ENCODE measurements at places on chromosomes 6 and 20.
A peak's percentile ranks its signal among the peaks of the same experiment; 100 is the strongest.

DNA sequence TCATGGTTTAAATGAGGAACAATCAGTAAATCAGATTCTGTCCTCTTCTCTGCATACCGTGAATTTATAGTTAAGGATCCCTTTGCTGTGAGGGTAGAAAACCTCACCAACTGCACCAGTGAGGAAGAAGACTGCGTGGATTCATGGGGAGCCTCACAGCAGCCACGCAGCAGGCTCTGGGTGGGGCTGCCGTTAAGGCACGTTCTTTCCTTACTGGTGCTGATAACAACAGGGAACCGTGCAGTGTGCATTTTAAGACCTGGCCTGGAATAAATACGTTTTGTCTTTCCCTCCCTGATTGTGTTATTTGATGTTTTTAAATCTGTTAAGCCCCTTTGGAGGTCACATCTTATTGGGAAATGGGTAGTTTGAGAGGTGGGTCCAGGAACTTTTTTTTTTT lies 17.6 kb upstream of the MYLK2 start:
- DNase-seq: no peak

DNA sequence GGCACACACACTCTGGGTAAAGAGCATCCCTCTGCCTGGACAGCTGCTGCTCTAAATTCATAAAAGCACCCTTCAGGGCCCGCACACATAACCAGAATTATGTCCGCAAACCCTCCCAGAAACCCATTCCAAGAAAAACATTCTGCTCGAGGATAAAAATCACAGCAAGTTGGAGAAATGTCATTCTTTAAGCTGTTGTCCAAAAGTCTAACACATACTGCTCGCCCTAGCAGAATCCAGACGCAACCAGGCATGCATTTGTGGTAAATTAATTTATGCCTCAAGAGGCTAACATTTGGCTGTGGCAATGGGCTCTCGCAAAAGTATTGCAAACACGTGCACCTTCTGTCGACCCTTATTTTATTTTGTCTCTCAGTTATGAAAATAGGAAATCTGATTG lies 116.1 kb upstream of the INSM1 start:
- no peak for DNase-seq

GRCh38 chr20:50562262-50562701 lies 52.1 kb downstream of the PTPN1 start:
- no peak for DNase-seq

DNA sequence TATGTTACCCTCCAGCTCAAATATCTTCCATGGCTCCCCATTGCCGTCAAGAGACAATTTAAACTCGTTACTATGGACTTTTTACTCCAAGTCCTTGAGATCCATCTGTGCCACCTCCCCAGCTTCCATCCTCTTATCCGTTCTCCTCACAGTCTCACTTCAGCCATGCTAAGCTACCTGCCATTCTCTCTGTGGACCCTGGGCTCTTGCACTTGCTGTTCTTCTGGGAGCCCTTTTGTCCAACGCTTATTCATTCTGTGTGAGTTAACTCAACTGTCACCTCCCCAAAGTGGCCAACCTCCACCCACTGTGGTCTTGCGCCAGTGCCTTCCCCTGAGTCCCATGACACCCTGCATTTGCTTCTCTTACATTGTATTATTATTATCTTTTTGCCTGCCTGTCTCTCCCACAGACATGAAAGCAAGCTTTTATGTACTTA lies 132.4 kb downstream of the BCAS1 start:
- DNase-seq: no peak

DNA sequence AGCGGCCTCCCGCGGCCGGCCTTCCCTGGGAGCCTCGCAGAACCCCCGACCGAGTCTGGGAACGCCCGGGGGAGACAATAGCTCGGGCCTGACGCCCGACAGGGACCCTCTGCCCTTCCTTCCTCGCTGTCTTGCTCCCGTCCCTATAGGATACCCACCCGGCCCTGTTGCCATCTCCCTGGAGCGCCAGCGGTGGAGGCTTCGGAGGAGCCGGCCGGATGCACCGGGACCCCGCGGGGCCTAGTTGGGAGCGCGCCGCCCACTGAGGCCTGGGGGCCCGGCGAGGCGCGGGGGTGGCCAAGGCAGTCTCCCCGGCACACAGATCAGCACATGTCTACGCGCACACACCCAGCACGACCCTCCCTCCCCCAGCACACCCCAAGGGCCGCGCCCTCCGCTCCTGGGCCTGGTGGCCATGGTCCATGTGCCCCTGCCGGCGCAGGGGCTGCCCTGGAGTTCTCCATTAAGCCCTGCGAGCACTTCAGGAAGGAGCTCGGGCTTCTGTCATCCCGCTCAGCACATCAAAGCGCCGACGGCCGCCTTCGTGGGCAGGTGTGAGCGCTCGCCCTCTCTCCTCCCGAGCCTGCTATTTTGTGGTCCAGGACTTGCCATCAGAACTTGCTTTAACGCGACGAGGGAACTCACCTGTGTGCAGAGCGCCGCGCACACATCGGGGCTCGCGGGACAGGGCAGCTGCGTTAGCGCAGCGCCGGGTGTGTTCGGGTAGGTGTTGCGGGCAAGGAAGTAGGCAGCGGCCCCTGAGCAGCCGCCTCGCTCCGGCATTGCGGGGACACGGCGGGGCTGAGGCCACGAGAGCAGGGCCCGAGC lies 3.7 kb downstream of the FOXF2 start:
- no peak for DNase-seq

DNA sequence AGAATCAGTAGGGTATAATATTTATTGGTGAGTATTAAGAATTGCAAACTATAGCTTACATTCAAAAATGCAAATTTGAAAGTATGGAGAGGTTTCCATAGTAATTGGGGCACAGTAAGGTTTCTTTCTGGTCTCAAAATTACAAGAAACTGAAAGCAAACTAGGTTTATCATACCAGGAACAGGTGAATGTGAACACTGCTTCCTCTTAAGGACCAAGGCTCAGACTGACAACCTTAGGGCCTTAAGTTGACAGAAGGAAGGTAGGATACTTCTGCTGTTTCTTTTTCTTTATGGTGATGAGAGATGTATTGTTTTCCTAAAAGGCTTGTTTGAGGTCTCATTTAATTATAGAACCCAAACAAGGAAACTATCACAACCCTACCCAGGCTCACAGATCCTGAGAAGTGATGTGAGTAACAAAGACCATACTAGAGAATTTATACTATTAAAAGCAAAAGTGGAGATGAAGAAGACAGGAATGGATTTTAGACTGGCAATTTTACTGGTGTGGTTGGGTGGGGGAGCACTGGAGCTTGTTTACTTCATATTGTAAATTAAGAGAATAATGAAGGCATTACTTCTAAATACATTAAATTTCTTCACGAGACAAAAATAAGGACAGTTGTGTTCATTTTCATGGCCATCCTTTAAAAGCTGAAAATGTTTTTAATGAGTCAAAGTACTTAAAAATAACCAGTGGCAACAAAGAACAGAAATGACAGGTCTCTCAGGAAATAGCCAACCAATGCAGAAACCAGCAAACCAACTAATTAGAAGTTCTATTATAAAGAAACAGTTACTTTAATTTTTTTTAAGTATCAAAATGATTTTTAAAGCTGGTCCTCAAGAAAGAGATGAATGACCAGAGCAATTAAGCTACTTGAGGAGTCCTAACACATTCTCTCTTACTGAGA lies 21.3 kb downstream of the STAU1 start:
- no peak for DNase-seq

DNA sequence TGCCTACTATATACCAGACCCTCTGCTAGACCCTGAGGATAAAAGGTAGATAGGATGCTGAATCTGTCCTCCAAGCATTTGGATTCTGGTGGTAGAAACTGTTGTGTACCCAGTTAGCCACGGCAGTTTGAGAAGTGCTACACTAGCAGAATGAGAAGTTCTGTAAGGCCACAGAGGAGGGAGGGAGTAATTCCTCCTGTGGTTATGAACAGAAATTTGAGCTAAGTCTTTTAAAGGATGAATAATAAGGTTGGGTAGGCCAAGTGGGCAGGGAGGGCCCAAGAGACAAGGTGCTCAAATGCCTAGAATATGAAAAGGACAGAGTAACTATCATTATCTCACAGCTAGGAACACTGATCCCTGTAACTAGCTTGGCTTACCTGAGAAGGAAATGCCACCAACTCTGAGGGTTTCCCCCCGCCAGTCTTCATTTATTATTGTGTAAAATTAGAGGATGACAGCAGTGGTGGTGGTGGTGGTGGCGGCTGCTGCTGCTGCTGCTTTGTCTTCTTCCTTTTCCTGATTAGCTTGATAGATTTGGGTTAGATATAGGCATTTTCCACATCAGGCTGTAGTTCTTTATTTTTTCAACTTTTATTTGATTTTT lies 243.3 kb downstream of the PRL start:
- DNase-seq: no peak

- no peak for DNase-seq
These were observed 2.4 kb downstream of the NUS1 start for GRCh38 chr6:117677553-117678141.

DNA sequence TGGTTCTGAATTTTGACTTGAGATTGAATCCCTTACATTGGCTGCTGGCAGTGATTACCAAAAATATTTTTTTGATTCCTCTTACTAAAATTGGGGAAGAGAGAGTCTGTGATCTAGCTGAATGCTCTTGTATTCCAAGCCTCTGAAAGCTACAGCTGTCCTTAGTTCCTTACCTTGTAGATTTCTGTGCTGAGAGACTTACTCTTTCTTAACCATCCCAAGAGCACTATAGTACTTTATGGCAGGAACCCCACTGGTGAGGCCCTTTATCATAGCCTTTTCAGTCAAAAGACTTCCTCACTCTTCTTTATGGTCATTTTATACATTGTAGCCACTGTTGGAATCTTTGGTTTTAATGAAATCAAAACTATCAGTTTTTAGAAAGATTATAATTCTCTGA lies 19.1 kb upstream of the ERVFRD-1 start:
- no peak for DNase-seq

DNA sequence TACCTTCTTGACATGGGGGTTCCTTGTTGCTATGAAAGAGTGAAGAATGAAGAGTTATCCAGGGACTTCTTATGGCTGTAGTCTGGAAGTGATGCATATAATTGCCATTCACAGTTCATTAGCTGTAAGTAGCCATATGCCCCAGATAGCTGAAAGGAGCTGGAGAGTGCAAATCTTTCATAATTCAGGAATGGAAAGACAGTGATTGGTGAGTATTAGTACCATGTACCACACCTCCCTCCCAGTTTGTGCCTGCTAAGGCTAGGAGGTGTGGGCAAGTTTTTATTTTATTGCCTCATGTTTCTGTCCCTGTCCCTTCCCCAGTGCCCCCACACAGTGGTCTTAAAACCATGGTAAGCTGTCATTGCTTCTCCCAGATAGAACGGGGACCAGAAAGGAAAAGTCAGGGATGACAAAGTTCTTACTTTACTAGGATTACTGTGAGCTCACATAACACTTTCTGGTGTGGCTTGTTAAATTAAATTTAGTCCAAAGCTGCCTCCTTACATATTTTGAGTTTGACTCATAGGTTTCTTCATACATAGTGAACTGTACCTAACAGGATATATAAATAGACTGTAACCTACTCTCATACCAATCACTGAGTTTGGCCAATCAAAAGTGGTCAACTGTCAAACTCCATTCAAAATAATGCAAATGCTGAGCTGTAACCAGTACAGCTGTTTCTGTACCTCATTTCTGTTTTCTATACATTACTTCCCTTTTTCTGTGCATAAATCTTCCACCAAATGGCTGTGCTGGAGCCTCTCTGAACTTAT lies 119.4 kb downstream of the RFPL4B start:
- peak; percentile 61 for DNase-seq

DNA sequence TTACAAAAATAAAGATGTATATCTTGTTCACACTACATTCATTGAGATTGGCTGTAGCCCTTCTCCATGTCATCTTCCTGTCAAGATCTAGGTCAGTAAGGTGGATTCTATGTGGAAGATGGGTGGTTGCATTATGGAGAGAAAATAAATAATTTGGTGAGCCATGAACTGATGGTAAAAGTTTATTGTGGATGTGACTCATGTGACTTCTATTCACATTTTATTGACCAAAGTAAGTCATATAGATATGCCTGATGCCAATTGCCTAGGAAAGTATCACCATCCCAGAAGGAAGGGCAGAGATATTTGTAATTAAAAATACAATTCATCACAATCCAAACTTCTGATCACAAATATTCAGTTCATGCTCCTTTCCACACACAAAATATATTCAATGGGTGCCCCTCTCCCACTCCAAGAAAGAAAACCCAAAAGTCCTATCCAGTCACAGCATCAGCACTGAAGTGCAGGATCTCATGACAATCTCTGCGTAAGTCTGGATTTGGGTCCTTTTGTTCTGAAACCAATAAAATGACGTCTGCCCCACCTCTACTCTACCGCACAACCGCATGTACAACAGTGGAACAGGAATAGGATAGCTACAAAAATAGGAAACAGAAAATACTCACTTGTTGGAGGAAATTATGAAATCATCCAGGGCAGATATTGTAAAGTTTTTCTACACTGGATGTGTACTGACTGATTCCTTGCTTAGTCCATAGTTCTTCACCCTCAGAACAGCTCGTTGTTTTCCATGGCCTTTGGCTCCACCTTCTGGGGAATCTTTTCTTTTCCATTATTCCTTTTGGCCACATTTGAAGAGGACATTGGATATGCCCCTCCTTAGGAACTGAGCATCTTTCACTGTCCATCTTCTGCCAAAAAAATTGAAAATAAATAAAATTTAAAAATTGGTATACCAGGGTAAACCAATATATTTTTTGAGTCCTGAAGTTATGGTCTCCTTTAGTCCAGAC lies 16.1 kb upstream of the SLC17A3 start:
- DNase-seq: peak; percentile 23

DNA sequence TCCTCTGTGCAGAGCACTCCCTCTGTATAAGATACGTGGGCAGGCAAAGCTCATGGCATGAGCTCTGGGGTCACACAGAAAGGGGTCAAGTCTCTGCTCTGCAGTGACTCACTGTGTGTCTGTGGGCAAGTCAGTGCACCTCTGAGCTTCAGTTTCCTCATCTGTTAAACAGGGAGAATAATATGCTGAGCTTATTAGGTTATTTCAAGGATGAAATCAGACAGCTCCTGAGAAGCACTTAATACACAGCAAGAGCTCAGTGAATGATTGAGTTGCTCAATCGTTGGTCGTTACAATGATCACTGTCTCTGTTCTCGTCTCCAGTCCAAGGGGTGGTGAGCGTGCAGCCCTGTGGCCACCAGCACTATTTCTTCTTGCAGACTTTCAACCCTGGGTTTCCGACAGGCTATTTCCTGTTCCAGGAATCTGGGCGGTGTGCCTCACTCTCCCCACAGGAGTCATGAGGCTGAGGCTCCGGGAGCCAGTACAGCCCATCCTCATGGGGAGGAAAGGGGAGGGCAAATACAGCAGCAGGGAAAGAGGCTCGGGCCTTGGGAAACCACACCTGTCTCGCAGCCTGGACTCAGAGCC lies 28.9 kb downstream of the KIAA1755 start:
- DNase-seq: no peak

GRCh38 chr6:107460083-107460631 lies 793 bp upstream of the PDSS2 start:
- no peak for DNase-seq

GRCh38 chr6:84688141-84688873 lies 76.1 kb downstream of the TBX18 start:
- no peak for DNase-seq
